Dorsolateral prefrontal cortex (tissue), 122 donors: ENCODE measurements at places on chromosomes 5 and 9. TPM values are rescaled to one million over a fixed set of nuclear protein-coding genes. Genes with fewer than 3 reads are reported as not detected.

DNA sequence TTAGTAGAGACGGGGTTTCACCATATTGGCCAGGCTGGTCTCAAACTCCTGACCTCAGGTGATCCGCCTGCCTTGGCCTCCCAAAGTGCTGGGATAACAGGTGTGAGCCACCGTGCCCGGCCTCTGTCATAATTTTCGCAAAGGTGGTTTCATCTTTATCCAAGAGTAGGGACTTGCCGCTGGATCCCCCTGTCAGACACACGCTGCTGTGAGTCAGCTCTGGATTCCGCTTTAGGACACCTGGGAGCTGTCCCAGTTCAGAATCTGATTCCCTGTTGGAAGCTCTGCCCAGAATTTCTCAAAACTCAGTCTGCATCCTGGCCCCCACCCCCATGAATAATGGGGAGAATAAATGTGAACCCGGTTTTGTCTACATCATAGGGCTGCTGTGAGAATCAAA lies 17.9 kb upstream of the GRHPR start:
- no peak for DNase-seq

DNA sequence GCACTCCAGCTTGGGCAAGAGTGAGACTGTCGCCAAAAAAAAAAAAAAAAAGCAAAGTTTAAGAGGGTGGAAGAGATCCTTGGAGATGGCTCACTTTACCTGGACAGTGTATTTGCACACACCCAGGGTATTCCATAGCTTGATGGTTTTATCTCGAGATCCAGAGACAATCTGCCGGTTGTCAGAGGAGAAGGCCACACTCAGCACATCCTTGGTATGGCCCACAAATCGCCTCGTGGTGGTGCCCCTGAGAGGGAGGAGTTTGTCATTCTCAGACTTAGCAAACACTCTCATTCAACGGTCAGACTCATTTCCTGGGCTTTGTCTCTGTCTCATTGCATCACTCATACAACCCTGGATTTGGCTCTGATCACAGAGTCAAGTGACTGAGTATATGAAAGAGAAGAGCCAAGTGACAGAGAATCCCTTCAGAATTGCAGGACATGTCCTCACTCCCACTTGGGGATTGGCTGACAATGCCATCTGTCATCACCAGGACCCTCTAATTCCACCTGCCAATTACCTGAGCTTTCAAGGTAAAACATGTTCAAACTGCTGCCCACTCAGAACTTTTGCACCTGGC lies 2.2 kb downstream of the RACK1 start:
- no peak for DNase-seq

DNA sequence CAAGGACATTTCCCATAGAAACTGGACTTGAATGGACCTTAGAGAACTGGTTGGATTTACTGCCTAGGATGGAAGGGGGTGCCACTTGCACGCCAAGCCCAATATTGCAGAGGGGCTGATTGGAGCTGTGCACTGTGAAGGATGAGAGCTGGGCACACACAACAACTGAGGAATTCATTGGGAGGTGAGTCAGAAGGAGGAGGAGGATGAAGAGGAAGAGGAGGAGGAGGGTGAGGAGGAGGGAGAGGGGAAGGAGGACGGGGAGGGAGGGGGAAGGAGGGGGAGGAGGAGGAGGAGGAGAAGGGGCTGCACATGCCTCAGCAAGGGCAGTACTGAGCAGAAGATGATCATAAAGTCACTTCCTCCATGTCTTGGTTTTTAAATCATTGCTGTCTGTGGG lies 5.7 kb upstream of the ICE1 start:
- no peak for DNase-seq

DNA sequence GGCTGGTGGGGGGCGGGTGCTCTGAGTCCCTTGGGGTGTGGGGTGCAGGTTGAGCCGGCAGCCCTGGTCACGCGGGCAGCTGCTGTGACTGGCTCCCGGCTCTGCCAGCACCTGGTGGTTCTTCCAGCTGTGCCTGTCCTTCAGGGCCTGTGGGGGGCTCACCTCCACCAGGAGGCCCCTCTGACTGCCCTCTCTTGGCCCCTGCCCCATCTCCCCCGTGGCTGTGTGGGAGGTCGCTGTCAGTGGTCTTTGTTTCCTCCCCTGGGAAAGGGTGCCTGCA lies 3.3 kb downstream of the RXRA start:
- no peak for DNase-seq

GRCh38 chr9:35717132-35717870 lies 14.7 kb downstream of the TLN1 start:
- no peak for DNase-seq

GRXCR2 gene
- total RNA-seq = not detected

SELENOP gene
- total RNA-seq = 372 TPM
